Thyroid gland (tissue), 4 donors: ENCODE measurements at places on chromosomes 2 and 18.
A peak's percentile ranks its signal among the peaks of the same experiment; 100 is the strongest.

GRCh38 chr2:241730671-241731293 lies 3.6 kb upstream of the D2HGDH start:
- no peak for DNase-seq

DNA sequence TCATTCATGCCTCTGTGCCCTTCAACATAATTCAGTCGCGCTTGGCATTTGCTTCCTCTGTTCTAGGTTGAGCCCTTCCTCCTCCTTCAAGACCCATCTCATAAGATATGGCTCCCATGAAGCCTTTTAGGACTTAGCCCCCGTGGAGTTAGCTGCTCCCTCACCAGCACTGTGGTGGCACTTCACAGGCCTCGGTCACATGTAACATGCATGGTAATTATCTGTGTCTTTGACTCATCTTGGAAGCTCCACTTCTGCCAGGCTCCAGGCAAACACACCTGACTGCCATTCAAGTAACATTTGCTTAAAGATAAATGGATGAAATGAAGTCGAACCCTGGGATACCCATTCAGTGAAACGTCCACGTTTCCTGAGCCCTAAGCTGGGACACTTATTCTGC lies 484.7 kb downstream of the EIPR1 start:
- DNase-seq: no peak

DNA sequence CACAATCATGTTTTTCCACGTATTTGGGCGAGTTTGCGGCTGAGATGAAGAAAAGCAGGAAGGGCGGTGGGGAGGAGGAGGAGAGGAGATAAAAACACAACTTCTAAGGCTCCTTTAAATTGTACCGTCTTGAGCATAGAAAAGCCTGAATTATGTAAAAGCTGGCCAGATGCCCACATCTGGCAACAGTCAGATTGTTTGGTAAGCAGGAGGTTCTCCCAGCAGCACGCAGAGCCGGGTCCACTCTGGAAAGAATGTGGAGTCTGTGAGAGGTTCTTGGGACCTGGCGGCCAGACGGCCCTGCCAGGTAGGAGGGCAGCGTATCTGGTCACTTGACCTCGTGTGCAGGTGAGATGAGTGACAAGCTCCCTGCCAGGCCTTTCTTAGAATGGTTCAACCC lies 215.3 kb upstream of the APCDD1 start:
- DNase-seq: peak; percentile 26

GRCh38 chr18:9364242-9364641 lies 29.7 kb downstream of the TWSG1 start:
- DNase-seq: no peak

DNA sequence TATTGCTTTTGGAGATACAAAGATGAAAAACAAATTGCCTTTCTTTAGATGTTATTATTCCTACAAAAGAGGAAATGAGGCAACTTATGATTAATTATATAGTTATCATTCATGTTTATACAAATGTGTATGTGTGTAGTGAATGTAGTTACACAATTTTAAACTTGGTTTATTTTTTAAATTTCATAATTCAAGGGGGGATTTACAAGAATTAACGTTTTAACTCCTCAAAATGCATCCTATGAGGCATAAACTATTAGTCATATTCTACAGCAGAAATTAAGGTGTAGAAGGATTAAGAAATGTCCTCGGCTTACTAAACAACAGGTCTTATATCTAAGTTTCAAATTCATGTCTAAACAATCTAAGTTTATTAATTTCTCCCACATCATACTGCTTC lies 1545.8 kb downstream of the LRP1B start:
- DNase-seq: no peak

DNA sequence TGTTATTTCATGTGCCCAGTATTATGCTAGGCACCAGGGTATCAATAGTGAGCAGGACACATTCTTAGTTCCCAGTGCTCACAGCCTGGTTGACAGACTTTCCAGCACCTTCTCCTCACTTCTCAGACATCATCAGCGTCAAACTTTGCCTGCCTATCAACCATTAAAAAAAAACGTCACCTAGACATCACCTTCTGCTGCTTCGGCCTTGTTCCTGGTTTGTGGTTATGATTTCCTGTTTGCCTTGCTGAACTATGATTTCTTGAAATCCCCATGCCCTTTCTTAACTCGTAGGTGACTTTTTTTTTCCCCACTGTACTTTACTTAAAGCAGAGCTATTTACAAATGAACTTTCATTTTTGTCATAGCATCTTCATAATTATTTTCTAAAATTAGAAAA lies 60.4 kb upstream of the NABP1 start:
- no peak for DNase-seq

- no peak for DNase-seq
These were observed 10.1 kb upstream of the CCDC138 start for GRCh38 chr2:108776475-108776874.

GRCh38 chr18:50582500-50582899 lies 22.6 kb downstream of the MAPK4 start:
- no peak for DNase-seq

GRCh38 chr18:48595703-48596218 lies 56.9 kb downstream of the CTIF start:
- DNase-seq: no peak

DNA sequence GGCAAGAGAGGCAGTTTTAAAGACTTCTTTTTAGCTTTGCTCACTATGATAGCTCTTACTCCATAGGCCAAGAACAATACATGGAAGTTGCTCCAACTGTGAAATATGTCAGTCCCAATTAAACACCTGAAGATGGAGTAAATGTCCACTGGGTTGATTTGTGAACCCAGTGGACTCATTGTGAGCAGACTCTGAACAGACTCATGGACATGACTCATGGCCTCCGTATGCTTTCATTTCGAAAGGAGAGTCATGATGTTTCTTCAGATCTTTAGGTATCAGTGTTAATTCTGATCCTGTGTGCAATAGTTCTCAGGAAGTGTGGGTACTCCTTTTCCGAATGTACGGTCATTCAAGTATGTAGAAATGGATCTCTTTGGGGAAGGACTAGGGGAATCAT lies 5.4 kb upstream of the CWC22 start:
- DNase-seq: no peak

GRCh38 chr2:8413589-8414135 lies 268.2 kb upstream of the ID2 start:
- peak; percentile 42 for DNase-seq

GRCh38 chr18:34153711-34154110 lies 71.0 kb downstream of the NOL4 start:
- DNase-seq: no peak

- DNase-seq: no peak
These were observed 45.0 kb downstream of the LAMA1 start for GRCh38 chr18:7072593-7072992.

- peak; percentile 87 for DNase-seq
These were observed 37.4 kb downstream of the NCKAP1 start for GRCh38 chr2:183000846-183001245.

GRCh38 chr2:72104821-72105588 lies 42.7 kb downstream of the CYP26B1 start:
- no peak for DNase-seq

- no peak for DNase-seq
These were observed 2.1 kb downstream of the KIDINS220 start for GRCh38 chr2:8835279-8835678.

DNA sequence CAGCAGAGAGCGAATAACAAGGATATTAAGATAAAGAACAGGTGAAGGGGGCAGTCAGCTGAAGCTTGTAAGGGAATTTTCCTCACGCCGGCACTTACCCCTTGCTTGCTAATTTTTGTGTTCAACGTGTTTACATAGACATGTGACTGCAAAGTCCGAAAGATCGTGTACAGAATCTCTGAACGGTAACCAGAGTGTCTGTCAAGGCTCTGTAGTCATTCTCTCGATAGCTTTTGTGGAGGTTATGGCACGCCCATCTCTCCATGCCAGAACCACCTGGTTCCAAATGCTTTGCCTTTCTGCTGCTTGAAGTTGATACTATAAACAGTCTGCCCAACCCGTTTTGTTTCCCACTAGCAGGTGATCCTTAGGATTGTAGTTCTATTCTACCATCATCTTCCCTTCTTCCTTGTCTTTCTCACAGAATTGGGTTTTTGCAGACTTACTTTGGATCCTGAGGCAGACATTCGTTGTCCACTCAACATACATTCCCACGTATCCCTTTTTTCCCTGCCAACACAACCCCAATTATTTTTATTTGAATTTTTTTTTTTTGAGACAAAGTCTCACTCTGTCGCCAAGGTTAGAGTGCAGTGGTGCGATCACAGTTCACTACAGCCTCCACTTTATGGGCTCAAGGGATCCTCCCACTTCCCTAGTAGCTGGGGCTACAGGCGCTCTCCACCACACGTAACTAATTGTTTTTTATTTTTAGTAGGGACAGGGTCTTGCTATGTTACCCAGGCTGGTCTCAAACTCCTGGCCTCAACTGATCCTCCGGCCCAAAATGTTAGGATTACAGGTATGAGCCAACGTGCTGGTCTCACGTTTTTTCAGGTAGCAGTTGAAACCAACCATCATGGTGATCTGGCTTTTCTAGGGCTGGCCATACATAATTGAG lies 1.3 kb upstream of the USP34 start:
- DNase-seq: peak; percentile 59

DNA sequence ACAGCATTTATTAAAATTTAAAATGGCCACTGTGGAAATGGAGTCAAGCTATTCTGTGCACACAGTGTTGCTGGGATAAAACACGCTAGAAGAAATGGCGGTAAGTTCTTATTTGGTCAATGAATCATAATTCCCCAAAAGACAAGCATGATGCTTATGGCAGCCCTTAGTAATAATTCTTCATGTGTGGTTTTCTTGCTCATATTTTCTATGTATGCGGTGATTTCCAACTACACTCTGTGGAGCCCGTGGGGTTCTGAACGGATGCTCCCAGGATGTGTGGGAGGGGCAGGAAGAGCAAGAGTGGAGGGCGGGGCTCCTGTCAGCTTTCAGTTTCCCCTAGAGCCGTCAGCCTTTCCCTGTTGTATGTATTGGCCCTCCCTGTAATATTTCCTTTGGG lies 91.7 kb upstream of the RMDN2 start:
- DNase-seq: no peak

DNA sequence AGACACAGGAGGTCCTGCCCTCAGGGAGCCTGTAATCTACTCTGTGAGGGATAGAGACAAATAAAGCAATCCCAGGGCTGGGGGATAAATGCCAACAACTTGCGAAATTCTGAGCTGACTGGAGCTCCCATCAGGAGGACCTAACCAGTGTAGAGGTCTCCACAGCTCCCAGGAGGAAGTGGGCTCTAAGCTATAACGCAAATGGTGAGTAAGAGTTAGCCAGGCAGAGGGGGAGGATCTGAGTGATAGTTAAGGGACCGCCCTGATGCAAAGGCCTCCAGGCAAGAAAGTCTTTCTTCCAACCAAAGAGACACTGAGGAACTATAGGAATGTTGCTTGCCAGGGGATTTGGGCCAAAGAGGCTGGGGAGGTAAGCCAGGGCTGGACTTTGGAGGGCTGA lies 16.0 kb upstream of the ZNF532 start:
- DNase-seq: no peak

DNA sequence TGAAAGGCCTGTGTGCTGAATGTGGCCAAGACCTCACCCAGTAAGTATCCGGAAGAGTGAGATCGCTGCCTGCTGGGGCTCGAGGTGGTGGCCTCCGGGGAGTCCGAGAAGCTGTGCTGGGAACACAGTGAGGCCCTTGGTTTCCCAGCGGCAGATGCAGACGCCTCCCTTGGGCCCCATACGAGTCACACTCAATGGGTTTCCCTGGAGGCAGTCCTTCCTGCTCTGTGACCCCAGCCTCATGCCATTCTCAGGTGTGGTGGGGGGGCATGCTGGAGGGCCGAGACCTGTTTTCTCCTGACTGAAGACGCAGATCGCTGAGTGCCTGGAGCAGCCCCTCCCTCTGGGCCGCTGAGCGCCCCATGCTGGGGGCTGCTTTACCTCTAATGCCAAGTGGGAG lies 15.7 kb downstream of the CTDP1 start:
- no peak for DNase-seq

DNA sequence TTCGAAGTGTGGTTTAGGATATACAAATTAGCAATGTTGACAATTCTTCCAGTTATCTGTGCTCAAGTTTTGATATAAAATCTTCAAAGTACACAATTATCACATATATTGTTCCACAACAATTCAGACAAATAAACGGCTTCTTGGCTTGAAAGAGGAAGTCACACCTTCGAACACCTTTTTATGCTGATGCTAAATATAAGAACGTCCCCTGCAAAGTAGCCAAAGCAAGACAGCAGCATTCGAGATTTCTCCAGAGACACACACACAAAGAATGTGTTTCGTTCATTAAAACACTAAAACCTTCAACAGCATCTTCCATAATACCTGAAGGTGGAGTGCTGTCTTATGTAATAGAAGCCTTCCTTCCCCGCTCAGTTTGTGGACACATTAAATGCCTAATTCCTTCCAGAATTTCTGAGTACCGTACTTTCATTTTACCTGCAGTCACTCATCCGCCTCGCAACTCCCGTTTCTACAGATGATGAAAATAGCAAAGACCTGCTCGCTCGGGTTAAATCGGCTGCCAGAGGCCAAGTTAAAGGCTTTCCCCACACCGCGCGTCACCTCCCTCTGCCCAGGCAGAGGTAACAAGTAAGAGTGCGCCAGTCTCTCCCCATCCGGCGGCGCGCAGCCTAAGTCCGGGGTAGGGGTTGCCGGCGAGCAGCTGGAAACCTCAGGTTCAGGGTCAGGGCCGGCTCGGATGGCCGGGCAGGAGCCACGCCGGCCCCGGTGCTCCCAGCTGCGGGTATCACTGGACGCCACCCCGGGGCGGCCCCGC lies 847 bp downstream of the SERPINE2 start:
- DNase-seq: peak; percentile 44

- no peak for DNase-seq
These were observed 69.0 kb downstream of the REV1 start for GRCh38 chr2:99420751-99421299.

DNA sequence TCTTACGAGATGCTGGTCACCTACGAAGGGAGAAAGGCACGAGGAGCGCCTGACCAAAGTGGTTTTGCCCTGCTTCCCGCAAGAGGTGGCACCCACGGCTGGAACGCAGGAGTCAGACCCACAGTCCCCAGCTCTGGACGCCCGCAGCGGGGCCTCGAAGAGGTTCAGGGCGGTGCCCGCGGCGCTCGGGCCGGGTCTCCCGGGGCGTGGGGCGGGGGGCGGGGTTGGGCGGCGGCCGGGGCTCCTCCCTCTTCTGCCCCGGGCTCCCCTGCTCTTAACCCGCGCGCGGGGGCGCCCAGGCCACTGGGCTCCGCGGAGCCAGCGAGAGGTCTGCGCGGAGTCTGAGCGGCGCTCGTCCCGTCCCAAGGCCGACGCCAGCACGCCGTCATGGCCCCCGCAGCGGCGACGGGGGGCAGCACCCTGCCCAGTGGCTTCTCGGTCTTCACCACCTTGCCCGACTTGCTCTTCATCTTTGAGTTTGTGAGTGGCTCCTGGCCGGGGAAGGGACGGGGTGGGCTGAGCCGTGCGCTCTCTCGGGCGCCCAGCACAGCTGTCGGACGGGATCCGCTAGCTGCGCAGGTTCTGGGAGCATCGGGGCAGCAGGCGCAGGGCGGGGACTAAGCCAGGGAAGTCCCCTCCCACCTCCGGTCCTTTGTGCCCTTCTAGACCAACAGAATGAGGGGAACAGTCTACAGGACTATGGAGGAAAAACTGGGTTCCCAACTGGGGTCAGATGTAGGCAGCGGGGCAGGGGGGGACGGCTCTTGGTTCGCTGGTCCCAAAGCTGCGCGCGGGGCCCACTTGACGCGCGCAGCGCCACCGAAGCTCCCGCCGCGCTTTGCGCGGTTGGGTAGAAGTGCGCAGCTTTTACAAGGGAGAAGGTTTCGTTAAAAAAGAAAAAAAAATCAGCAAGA lies at the start of gene MAL:
MAL (plus strand) TSS at position 303 of the 914 bp plus-strand sequence; CDS start at position 388, 85 bp downstream.
- DNase-seq: peak; percentile 69

GRCh38 chr2:232540441-232541041 lies 1.0 kb downstream of the CHRNG start:
- DNase-seq: no peak
